ENCODE measurements at places on chromosomes 6 and 20.

- DNase-seq, result no peak
Observed at GRCh38 chr20:49446808-49447207, 35.7 kb downstream of the KCNB1 start.

DNA sequence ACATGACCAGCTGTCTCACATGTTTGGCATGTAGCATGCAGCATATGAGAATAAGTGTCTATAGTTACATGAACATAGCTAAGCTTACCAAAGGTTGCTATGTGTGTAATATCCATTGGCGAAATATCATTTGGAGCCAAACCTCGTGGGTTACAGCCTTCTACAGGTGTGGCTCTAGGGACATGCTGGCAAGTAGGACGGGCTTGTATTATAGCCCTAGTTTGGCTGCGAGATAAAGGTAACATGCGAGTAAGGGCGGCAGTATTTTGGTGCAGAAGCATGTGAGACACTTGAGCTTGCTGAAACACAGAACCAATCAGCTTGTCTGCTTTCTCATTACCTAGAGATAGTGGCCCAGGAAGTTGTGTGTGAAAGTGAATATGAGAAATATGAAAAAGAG is 6.5 kb upstream of the ABHD12 start:
- DNase-seq, result no peak

DNA sequence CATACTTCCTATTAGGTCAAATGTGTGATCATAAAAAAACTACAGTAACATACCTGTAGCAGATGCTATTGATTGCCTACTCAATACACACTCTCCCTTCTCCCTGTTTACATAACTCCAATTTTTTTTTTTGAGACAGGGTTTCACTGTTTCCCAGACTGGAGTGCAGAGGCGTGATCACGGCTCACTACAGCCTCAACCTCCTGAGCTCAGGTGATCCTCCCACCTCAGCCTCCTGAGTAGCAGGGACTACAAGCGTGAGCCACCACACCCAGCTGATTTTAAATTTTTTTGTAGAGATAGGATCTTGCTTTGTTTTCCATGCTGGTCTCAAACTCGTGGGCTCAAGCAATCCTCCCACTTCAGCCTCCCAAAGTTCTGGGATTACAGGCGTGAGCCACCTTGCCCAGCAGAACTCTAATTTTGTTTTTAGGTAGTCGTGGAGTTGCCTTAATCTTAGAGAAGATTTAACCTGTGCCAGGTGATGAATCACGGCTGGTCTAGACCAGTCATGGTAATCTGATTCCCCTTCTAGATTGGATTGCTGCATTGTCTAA is 14.0 kb upstream of the KIF3B start:
- no peak for DNase-seq

GRCh38 chr6:8414844-8415243 is 20.5 kb downstream of the SLC35B3 start:
- no peak for DNase-seq

- no peak for DNase-seq
Observed at GRCh38 chr6:38739532-38739931, 24.4 kb downstream of the DNAH8 start.

- DNase-seq, result no peak
Observed at GRCh38 chr6:18058429-18058828, 64.0 kb downstream of the NHLRC1 start.

GRCh38 chr6:84967389-84967788 is 203.0 kb upstream of the TBX18 start:
- peak; percentile 33 for DNase-seq

- DNase-seq, result no peak
Observed at GRCh38 chr20:24875078-24875477, 74.0 kb upstream of the CST7 start.

GRCh38 chr6:7144872-7145584 is 37.3 kb downstream of the RREB1 start:
- no peak for DNase-seq

GRCh38 chr20:41185013-41185757 is 47.8 kb downstream of the PLCG1 start:
- DNase-seq, result no peak

- peak; percentile 66 for DNase-seq
Observed at GRCh38 chr6:52415917-52416628, 4.1 kb upstream of the EFHC1 start.

DNA sequence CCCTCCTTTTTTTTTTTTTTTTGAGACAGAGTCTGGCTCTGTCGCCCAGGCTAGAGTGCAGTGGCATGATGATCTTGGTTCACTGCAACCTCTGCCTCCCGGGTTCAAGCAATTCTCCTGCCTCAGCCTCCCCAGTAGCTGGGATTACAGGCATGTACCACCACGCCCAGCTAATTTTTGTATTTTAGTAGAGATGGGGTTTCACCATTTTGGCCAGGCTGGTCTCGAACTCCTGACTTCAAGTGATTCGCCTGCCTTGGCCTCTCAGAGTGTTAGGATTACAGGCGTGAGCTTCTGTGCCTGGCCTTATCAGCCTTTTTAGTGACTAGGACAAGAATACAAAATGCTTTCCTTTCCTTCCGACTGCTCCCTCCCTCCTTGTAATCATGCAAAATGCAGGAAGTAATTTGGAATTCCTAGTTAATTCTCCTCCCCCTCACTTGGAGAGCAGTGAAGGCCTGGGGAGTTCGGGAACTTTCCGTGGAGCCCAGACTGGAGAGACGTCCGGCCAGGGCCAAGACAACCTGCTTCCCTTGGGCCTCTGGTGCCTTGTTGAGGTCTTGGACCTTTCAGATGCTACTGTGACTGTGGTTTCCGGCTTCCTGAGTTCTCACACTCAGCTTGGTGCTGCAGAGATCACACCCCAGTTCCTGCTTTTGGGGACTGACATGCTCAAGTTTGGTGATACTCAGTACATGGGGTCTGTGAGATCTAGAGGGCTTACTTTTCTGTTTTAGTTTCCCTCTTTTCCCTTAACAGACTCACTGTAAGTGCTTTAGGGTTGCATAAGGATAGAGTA is 3.9 kb upstream of the PHF20 start:
- DNase-seq, result peak; percentile 23

GRCh38 chr6:56416247-56416646 is 168.9 kb upstream of the COL21A1 start:
- DNase-seq, result no peak

DNA sequence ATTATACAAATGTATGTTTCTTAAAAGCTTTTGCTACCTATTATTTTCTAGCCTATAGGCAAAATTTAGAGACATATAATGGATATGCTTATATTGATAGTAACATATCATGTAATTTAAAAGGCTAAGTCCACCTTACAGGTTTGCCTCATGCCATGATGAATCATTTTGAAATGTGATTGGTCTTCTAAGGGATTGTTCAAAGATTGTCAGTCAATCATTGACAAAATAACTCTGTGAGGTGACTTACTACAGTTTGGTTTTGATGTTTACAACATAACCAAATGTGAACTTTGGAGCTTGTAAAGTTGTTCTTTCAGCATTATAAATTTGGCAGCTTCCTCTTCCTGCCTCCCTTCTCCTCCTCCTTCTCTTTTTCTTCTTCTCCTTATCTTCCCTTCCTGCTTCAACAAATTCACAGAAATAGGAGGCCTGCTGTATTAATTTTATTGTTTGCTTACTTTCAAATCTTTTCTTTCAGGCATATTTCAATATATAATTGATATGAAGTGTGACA is 39.7 kb upstream of the ZFP64 start:
- peak; percentile 94 for DNase-seq

GRCh38 chr6:144769142-144769541 is 484.0 kb downstream of the UTRN start:
- DNase-seq, result no peak

DNA sequence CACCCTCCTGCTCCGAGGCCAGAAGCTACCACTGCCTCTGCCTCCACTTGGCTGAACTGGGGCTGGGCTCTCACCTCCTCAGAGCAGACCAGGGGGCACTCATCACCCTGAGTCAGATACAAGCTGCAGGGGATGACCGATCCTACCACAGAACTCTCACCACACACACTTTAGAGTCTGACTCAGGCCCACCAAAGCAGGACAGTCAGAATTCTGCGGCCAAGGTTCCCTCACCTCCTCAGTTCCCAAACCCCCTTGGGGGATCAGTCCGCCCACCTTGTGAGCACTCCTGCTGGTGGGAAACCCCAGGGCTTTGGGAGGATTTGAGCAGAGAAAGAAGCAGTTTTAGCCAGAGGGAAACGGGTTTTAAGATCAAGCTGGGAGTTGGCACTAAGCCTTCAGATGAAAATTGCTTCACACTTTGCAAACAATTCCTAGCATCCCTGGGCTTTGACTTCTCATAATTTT is 587.8 kb upstream of the JAG1 start:
- peak; percentile 96 for DNase-seq

DNA sequence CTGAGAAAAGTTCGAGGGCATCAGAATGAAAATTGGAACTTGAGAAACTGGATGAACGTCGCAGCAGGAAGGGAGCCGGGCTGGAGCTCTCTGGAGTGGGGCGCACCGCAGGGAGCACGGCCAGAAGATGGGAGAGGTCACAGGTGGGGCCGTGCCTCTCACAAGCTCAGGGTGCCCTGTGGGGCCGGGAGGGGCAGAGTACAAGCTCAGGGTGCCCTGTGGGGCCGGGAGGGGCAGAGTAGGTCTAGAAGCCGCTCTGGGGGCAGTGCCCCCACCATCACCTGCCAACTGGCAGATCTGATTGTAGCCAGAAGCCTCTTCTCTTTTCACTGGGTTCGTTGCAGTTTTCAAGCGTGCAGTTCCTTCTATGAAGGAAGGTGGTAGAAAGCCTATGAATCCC is 61.1 kb upstream of the SNX9 start:
- DNase-seq, result no peak

- DNase-seq, result no peak
Observed at GRCh38 chr6:96613291-96613999, 50.5 kb downstream of the FHL5 start.

DNA sequence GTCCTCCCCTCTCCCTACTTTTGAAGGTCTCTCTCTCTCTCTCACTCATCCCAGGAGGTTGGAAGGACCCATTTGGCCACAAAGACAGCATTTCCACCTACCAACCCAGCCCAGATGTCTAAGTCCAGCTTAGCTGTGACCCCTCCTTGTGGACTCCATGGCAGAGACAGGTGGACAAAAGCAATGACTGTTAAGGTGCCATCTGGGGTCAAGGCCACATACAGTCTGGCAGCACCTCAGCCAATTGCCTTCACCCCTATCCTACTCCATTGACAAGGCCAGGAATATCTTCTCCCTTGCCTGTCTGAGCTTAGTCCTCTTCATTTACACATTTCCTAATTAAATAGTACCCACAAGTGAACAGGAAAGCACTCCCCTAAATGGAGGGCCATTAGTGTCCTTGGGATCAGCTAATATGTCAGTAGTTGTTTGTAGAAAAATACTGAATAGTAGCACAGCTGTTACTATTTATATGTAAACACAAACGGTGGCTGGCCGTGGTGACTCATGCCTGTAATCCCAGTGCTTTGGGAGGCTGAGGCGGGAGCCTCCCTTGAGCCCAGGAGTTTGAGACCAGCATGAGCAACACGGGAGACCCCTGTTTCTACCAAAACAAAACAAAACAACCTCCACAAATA is 28.8 kb downstream of the GCM1 start:
- DNase-seq, result peak; percentile 68

DNA sequence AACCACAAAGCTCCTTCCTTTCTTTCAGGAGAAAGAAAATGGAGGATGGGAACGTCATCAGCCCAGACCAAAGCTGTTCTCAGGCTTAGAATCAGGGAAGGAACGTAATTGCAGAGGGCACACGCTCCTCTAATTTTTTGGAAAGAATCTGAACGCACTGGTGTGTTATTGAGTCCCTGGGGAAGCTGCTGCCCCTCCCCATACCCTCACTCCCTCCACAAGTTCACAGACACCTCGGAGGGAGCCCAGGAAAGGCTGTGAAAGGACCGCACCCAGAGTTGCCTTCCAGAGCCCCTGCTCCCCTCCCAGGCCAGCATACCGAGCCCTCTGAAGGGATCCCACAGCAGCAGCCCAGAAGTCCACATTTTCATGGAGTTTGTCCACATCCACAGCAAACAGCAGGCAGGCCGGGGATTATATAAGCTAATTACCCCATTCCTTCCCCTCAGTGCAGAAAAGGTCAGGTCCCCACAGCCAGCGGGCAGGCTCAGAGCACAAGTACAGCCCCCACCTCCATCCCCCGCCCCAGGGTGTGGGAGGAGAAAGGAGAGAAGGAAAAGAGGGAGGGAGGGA is 53.7 kb downstream of the ANKRD60 start:
- DNase-seq, result no peak

DNA sequence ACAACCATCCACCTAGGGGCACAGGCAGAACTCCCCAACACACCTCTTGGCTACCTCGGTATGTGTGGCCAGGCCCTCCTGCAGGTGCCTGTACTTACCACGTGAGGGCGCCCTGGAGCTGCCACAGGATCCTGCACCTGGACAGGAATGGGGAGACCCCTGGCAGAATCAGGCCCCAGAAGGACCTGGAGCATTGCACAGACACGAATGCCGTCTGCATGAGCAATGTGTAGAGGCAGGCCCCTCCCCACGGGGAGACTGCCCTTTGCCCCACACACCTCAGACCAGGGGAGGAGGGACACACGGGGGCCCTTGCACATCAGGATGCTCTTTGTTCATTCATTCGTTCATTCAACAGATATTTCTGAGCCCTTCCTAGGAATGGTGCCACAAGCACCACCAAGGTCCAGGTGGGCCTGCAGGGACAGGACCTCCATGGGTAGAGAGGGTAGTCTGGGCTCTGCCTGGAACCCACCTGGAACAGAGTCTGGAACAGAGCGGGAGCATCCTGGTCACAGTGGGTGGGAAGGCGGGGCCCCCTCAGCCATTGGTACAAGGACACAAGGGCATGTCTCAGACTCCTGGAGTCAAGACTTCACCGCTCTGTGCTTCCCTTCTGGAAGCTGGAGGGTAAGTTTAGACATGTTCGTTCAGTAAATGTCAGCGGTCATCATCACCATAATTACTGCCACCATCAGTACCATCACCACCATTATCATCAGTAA is 32.3 kb downstream of the YTHDF1 start:
- DNase-seq, result peak; percentile 7

DNA sequence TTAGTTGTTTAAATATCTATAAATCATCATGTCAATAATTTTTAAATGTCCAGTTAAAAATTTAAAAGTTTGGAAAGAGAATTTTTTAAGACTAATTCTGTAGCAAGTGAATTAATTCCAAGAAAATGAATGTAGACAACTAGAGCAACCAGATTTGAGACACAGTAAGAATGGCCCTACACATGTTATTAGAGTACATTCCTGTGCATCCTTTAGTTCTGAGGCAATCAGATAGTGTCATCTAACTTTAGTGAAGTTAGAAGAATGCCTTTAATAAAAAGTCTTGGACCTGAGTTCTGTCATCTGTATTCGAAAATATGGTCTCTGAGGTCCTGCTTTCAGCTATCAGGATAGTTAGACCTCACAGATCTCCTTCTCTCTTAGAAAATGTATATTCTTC is 63.7 kb downstream of the HIVEP2 start:
- DNase-seq, result no peak

GRCh38 chr6:7912024-7912423 is 1.4 kb upstream of the TXNDC5 start:
- DNase-seq, result no peak

DNA sequence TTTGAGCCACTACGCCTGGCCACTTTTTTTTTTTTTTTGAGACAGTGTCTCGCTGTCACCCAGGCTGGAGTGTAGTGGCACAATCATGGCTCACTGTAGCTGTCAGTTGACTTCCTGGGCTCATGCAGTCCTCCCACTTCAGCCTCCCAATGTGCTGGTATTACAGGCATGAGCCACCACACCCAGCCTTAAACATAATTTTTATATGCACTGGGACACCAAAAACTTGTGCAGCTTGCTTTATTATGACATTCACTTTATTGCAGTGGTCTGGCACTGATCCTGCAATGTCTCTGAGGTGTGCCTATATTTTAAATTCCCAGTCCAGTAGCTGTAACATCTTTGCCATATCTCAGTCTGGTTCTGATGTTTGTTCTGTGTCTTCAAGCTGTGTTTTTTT is 34.7 kb downstream of the KAT14 start:
- DNase-seq, result no peak
